HT1080 (cell line): ENCODE measurements at places on chromosomes 3 and 15. TPM values are rescaled to one million over a fixed set of nuclear protein-coding genes. Genes with fewer than 3 reads are reported as not detected.

The CYP8B1 gene
- total RNA-seq, result not detected in 2 replicates

The SLC15A2 gene
- total RNA-seq, result not detected in 2 replicates

The GRK7 gene
- total RNA-seq, result not detected in 2 replicates

The BOC gene
- total RNA-seq, result 10.4 and 15.3 TPM in 2 replicates
